ENCODE measurements at places on chromosomes 2 and 18. TPM values are rescaled to one million over a fixed set of nuclear protein-coding genes. Genes with fewer than 3 reads are reported as not detected.

Gene ALPG
- total RNA-seq = 1.8 TPM

Gene COL5A2
- 8.0 TPM for total RNA-seq

GRCh38 chr18:6610466-6610865 lies 119.0 kb upstream of the ARHGAP28 start:
- no peak for DNase-seq

DNA sequence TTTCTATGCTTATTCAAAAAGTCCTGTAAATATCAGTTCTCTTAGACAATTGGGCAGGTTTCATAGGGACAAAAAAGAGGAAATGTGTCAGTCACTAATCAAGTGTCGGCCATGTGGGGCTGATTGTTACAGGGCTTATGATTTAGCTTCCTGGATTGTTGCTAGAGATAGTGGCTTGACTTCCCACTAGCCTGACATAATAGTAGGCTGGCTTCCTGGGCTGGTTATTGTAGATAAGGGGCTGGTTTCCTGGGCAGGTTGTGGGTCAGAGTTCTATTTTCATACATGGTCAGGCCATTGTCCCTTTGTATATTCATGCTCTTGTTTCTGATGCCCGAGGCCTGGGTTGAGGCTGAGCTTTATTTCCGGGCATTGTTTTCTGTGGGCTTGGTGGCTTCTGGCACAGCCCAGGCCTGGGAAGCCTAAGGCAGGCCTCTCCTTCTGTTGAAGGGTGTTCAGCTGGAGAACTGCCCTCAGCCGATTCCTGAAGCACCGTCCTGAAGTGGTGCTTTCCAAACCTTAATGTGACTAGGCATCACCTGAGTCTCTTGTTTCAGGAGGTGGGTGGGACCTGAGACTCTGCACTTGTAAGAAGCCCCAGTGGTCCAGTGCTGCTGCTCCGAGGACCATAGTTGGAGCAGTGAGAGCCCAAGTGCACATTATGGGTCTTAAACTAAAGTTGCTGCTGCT lies 37.0 kb downstream of the CD8B2 start:
- no peak for DNase-seq

GRCh38 chr2:6352906-6353515 lies 512.7 kb downstream of the CMPK2 start:
- peak; percentile 35 for DNase-seq
